ENCODE measurements at places on chromosomes 13 and 19.

GRCh38 chr13:67303661-67304333, 73.7 kb upstream of the PCDH9 start:
- no peak for DNase-seq

GRCh38 chr13:22141716-22142115, 470.8 kb downstream of the FGF9 start:
- DNase-seq: no peak

DNA sequence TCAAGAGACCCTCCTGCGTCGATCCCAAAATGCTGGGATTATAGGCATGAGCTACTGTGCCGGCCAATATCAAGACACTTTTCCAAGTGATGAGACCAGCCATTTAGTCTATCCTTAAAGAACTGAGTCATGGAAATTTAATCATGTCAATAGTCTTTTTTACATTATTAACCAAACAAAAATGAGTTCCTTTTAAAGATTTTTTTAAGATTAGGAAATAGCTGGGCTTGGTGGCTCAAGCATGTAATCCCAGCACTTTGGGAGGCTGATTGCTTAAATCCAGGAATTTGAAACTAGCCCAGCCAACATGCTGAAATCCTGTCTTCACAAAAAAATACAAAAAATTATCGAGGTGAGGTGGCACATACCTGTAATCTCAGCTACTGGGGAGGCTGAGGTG, 16.7 kb upstream of the ZNF564 start:
- no peak for DNase-seq

- DNase-seq: no peak
Observed at GRCh38 chr13:76783798-76784197, 102.4 kb downstream of the KCTD12 start.
